ENCODE measurements at places on chromosomes 13 and 19. TPM values are rescaled to one million over a fixed set of nuclear protein-coding genes. Genes with fewer than 3 reads are reported as not detected.

- H3K36me3 ChIP-seq = peaks cover 12% of the 10 kb centered on the region
- H3K4me1 ChIP-seq = peaks cover 6% of the 10 kb centered on the region
- no peaks in the 10 kb centered on the region for H3K27me3 ChIP-seq
- no peak for DNase-seq
- H3K4me3 ChIP-seq = no peak overlapping the region
Observed at GRCh38 chr13:97354808-97355207, 79.2 kb upstream of the RAP2A start.

GRCh38 chr19:1468821-1469254, 10.2 kb downstream of the C19orf25 start:
- peaks cover 60% of the 10 kb centered on the region for H3K27me3 ChIP-seq
- H3K27ac ChIP-seq = no peak overlapping the region
- no peak overlapping the region for H3K4me3 ChIP-seq
- H3K36me3 ChIP-seq = no peaks in the 10 kb centered on the region

- H3K27ac ChIP-seq = no peak overlapping the region
- no peak overlapping the region for H3K4me3 ChIP-seq
- no peaks in the 10 kb centered on the region for H3K27me3 ChIP-seq
- H3K36me3 ChIP-seq = no peaks in the 10 kb centered on the region
- DNase-seq = no peak
Observed at GRCh38 chr13:66859078-66859477, 371.1 kb downstream of the PCDH9 start.

DNA sequence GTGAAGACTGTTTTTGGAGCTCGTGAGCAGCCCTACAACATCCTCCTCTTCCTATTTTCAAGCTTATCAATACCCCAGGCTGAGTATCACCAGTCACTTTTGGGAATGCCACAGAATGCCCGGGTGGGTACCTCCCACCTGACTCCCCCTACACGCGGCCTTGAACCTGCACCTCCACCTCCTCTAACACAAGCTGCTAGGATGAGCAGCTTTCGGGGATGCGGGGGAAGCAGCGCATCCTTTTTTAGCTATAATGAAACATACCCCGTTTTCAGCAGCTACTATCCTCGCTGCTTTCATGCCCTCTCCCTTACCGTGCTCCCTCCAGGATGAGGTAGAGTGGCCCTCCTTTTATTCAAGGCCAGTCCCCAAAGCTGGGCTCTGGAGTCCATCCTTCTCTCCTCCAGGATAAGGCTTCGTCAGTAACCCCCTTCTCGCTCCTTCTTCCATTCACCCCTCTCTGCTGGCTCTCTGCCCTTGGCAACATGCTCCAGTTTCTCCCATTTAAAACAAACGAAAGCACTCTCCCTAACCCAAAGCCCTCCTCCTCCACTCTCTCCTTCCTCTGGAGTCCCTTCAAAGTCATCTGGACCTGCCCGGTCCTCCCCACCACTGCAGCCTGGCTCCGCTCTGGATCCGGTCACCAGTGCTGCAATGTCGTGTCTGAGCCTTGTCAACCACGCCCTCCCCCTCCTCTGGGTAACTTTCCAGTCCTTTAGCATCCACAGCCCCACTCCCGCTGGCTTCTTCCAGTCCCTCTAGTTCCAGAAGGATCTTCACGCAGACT, 55.3 kb downstream of the STK24 start:
- H3K4me3 ChIP-seq = no peak overlapping the region
- H3K36me3 ChIP-seq = no peaks in the 10 kb centered on the region
- H3K27ac ChIP-seq = peak overlapping the region; percentile 13
- H3K27me3 ChIP-seq = no peaks in the 10 kb centered on the region
- peaks cover 66% of the 10 kb centered on the region for H3K4me1 ChIP-seq
- no peak for DNase-seq

DNA sequence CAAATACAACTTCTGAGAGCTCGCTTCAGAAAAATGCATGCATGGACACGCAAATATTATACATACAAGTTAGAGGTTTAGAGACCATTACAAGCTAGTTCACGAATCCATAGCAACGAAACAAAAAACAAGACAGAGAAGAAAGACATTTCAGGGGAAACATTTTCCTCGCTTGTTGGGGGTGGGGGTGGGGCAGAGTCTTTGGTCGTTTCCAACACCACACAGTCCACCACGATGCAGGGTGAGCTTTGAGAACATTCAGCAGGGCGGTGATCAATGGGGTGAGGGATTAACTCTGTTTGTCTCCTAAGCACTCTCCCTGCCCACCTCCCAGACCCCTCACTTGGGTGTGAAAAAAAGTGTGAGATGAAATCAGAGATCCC, 651 bp downstream of the OXGR1 start:
- no peak overlapping the region for H3K4me3 ChIP-seq
- no peak for DNase-seq
- no peak overlapping the region for H3K27ac ChIP-seq
- peaks cover 14% of the 10 kb centered on the region for H3K4me1 ChIP-seq
- no peaks in the 10 kb centered on the region for H3K36me3 ChIP-seq

- no peak overlapping the region for H3K4me3 ChIP-seq
- H3K27ac ChIP-seq = no peak overlapping the region
- DNase-seq = no peak
Observed at GRCh38 chr19:29953352-29954247, 11.6 kb downstream of the URI1 start.

DNA sequence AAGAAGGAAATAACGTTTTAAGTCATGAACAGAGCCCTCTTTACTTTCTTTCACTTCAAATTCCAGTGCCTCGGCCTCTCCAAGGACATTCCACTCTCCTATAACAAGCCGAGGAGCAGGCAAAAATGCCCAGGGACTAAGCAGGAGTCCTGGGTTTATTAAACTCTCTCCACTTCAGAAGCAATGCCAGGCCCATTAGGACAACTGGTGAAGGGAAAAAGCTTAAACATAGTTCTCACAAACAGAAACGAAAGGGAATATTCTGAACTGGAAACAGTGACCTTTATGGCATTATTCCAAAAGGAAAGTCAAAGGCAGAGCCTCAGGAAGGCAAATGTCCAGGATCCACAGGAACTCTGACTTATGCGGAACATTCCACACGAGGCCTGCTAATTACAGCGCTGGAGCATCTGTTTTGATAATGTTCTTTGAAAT, 30.9 kb upstream of the MED4 start:
- H3K27ac ChIP-seq = no peak overlapping the region
- H3K4me1 ChIP-seq = peaks cover 7% of the 10 kb centered on the region
- DNase-seq = no peak
- no peaks in the 10 kb centered on the region for H3K36me3 ChIP-seq
- H3K27me3 ChIP-seq = no peaks in the 10 kb centered on the region
- no peak overlapping the region for H3K4me3 ChIP-seq

- peaks cover 6% of the 10 kb centered on the region for H3K4me1 ChIP-seq
- H3K36me3 ChIP-seq = peaks cover 12% of the 10 kb centered on the region
- no peaks in the 10 kb centered on the region for H3K27me3 ChIP-seq
- DNase-seq = no peak
- H3K4me3 ChIP-seq = no peak overlapping the region
Observed at GRCh38 chr19:4443188-4443587, 14.4 kb downstream of the UBXN6 start.

GRCh38 chr13:72122661-72123255, 255.8 kb upstream of the DACH1 start:
- no peak overlapping the region for H3K27ac ChIP-seq
- H3K4me1 ChIP-seq = peaks cover 18% of the 10 kb centered on the region
- no peak overlapping the region for H3K4me3 ChIP-seq
- no peak for DNase-seq
- no peaks in the 10 kb centered on the region for H3K36me3 ChIP-seq

- no peak overlapping the region for H3K4me3 ChIP-seq
- H3K4me1 ChIP-seq = no peaks in the 10 kb centered on the region
- no peak overlapping the region for H3K27ac ChIP-seq
Observed at GRCh38 chr13:48874165-48874564, 101.5 kb upstream of the FNDC3A start.

GRCh38 chr13:75648446-75648845, 12.3 kb downstream of the LMO7 start:
- no peak for DNase-seq
- no peak overlapping the region for H3K27ac ChIP-seq
- H3K27me3 ChIP-seq = no peaks in the 10 kb centered on the region

- no peak overlapping the region for H3K27ac ChIP-seq
- no peak overlapping the region for H3K4me3 ChIP-seq
- H3K36me3 ChIP-seq = no peaks in the 10 kb centered on the region
Observed at GRCh38 chr13:49046002-49046401, 70.3 kb downstream of the FNDC3A start.

GRCh38 chr13:66835040-66835628, 395.0 kb downstream of the PCDH9 start:
- no peaks in the 10 kb centered on the region for H3K36me3 ChIP-seq
- no peaks in the 10 kb centered on the region for H3K27me3 ChIP-seq
- no peak overlapping the region for H3K4me3 ChIP-seq
- peak; percentile 70 for DNase-seq
- H3K27ac ChIP-seq = no peak overlapping the region

- no peak overlapping the region for H3K27ac ChIP-seq
- no peaks in the 10 kb centered on the region for H3K27me3 ChIP-seq
- no peak for DNase-seq
- no peak overlapping the region for H3K4me3 ChIP-seq
- peaks cover 9% of the 10 kb centered on the region for H3K36me3 ChIP-seq
- H3K4me1 ChIP-seq = no peaks in the 10 kb centered on the region
Observed at GRCh38 chr19:42198676-42199439, 18.6 kb downstream of the DEDD2 start.

- no peak overlapping the region for H3K4me3 ChIP-seq
- H3K4me1 ChIP-seq = no peaks in the 10 kb centered on the region
- H3K36me3 ChIP-seq = no peaks in the 10 kb centered on the region
- no peak overlapping the region for H3K27ac ChIP-seq
Observed at GRCh38 chr19:29881386-29881785, 60.7 kb upstream of the URI1 start.

DNA sequence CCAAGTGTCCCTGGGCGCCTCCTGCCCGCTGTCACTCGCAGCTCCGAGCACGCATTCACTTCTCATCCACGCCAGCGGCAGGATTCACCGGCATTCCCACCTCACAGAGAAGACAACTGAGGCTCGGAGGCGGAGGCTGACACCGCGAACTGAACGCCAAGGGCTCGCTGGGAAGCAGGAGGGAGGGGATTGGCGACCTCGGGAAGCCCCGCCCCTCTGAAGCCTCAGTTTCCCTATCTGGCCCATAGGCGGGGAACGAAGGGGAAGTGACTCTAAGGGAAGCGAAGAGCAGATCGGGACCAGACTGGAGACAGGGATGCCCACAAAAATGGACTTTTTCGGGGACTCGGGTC, 256 bp downstream of the MICOS13 start:
- peak overlapping the region; percentile 92 for H3K27ac ChIP-seq
- no peaks in the 10 kb centered on the region for H3K36me3 ChIP-seq
- DNase-seq = no peak

GRCh38 chr19:57241176-57241575, 744 bp downstream of the ZNF805 start:
- no peak for DNase-seq
- no peaks in the 10 kb centered on the region for H3K27me3 ChIP-seq
- peak overlapping the region; percentile 70 for H3K27ac ChIP-seq
- peaks cover 26% of the 10 kb centered on the region for H3K4me1 ChIP-seq
- peak overlapping the region; percentile 67 for H3K4me3 ChIP-seq
- peaks cover 11% of the 10 kb centered on the region for H3K36me3 ChIP-seq

DNA sequence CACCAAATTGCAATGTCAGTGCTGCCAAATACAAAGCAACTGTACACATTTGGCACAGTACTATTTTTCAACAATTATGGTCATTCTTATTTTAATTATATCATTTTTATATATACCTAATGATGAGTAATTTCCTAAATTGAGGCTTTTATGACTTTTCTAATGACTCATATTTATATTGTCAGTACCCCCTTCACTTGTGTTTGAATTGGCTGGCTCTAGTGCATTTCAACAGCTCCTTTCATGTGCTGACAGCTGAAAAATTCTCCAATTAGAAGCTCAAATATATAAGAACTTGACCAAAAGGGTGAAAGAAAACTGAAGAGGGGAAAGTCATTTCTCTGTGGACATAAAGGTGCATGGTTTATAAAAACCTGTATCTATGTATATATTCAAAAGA, 263.3 kb downstream of the SLITRK1 start:
- no peak overlapping the region for H3K4me3 ChIP-seq
- no peaks in the 10 kb centered on the region for H3K36me3 ChIP-seq
- no peaks in the 10 kb centered on the region for H3K27me3 ChIP-seq
- H3K4me1 ChIP-seq = no peaks in the 10 kb centered on the region
- DNase-seq = no peak

- H3K4me1 ChIP-seq = peaks cover 78% of the 10 kb centered on the region
- peak overlapping the region; percentile 94 for H3K27ac ChIP-seq
- no peaks in the 10 kb centered on the region for H3K36me3 ChIP-seq
- no peaks in the 10 kb centered on the region for H3K27me3 ChIP-seq
Observed at GRCh38 chr13:40060296-40061007, 405.0 kb downstream of the COG6 start.

- no peaks in the 10 kb centered on the region for H3K36me3 ChIP-seq
- DNase-seq = no peak
- H3K27me3 ChIP-seq = no peaks in the 10 kb centered on the region
- H3K27ac ChIP-seq = no peak overlapping the region
Observed at GRCh38 chr13:85536706-85537105, 262.5 kb downstream of the SLITRK6 start.

GRCh38 chr19:6499052-6499790, 2.9 kb downstream of the TUBB4A start:
- H3K36me3 ChIP-seq = no peaks in the 10 kb centered on the region
- no peak overlapping the region for H3K27ac ChIP-seq
- H3K4me3 ChIP-seq = no peak overlapping the region
- peaks cover 16% of the 10 kb centered on the region for H3K4me1 ChIP-seq

- peaks cover 17% of the 10 kb centered on the region for H3K36me3 ChIP-seq
- no peak overlapping the region for H3K4me3 ChIP-seq
- H3K27me3 ChIP-seq = no peaks in the 10 kb centered on the region
- no peaks in the 10 kb centered on the region for H3K4me1 ChIP-seq
- H3K27ac ChIP-seq = no peak overlapping the region
- DNase-seq = no peak
Observed at GRCh38 chr19:16861011-16861410, 27.8 kb upstream of the F2RL3 start.

Gene LGALS7
- total RNA-seq = not detected

Gene SOX1
- total RNA-seq = not detected

Gene FSTL3
- 72.4 TPM for total RNA-seq

Gene PRRG2
- total RNA-seq = 2.6 TPM

Gene NUP58
- total RNA-seq = 22.7 TPM

Gene ACP7
- not detected for total RNA-seq

Gene PSG6
- total RNA-seq = not detected

Gene ZNF665
- 0.78 TPM for total RNA-seq

Gene CCDC61
- 7.8 TPM for total RNA-seq

Gene PRKCG
- total RNA-seq = 0.26 TPM

Gene MCF2L
- total RNA-seq = 74.8 TPM

Gene C2CD4C
- 0.33 TPM for total RNA-seq

Gene CLEC17A
- total RNA-seq = not detected

Gene EID2
- 13.5 TPM for total RNA-seq

Gene PGLYRP2
- total RNA-seq = not detected

Gene FCAR
- total RNA-seq = not detected

Gene CAMSAP3
- 32.3 TPM for total RNA-seq

Gene EPSTI1
- 6.6 TPM for total RNA-seq

Gene F7
- not detected for total RNA-seq

Measured in body of pancreas (tissue), 4 donors.